MM.1S (cell line): ENCODE measurements at places on chromosomes 7 and 10.

GRCh38 chr10:95810198-95810976 lies 54.4 kb downstream of the ENTPD1 start:
- H3K27ac ChIP-seq, result no peak overlapping the region
- H3K36me3 ChIP-seq, result no peaks in the 10 kb centered on the region
- no peak for DNase-seq

- H3K27me3 ChIP-seq, result no peaks in the 10 kb centered on the region
- H3K36me3 ChIP-seq, result no peaks in the 10 kb centered on the region
- DNase-seq, result no peak
- peaks cover 10% of the 10 kb centered on the region for H3K4me1 ChIP-seq
Observed at GRCh38 chr10:12602521-12602920, 253.2 kb downstream of the CAMK1D start.

DNA sequence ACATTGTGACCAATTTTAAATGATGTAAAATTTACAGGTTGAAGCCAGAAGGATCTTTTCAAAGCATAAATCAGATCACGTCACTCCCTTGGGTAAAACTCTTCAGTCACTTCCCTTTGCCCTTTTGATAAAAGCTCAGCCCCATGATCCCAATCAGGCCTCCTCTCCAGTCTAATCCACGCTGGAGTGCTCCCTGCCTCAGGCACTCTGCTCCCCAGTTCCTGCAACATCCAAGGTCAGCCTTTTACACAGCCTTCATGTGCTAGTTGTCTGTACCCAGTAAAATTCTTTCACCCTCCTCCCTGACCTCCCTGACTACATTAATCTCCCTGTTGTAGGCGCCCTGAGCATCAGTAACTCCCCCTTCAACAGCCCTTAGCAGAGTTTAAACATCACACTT lies 14.1 kb downstream of the ELMO1 start:
- H3K4me1 ChIP-seq, result no peaks in the 10 kb centered on the region
- H3K4me3 ChIP-seq, result no peak overlapping the region
- H3K36me3 ChIP-seq, result no peaks in the 10 kb centered on the region
- H3K27me3 ChIP-seq, result no peaks in the 10 kb centered on the region
- no peak for DNase-seq

- H3K4me1 ChIP-seq, result peaks cover 40% of the 10 kb centered on the region
- H3K27me3 ChIP-seq, result no peaks in the 10 kb centered on the region
- no peaks in the 10 kb centered on the region for H3K36me3 ChIP-seq
- peak; percentile 100 for DNase-seq
- H3K4me3 ChIP-seq, result peak overlapping the region; percentile 34
- H3K27ac ChIP-seq, result peak overlapping the region; percentile 94
Observed at GRCh38 chr7:106346678-106347217, 62.0 kb upstream of the NAMPT start.

DNA sequence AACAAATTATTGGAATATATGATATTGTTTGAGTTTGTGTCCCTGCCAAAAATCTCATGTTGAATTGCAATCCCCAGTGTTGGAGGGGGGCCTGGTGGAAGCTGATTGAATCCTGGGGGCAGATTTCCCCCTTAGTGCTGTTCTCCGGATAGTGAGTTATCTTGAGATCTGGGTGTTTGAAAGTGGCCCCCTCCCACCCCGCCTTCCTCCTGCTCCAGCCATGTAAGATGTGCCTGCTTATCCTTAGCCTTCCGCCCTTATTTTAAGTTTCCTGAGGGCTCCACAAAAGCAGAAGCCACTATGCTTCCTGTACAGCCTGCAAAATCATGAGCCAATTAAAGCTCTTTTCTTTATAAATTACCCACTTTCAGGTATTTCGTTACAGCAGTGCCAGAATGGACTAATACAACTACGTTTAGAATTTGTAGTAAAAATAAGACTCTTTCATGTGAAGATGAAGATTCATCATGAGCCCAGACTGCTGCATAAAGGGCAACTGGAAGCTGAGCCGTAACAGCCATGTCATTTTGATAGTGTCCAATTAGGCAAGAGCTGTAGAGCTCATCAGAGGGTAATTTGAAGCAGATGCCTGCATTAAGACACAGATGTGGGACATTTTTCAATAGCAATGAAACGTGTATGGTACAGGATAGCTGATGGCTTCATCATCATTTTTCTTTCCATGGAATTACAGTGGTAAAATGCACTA lies 1007.2 kb downstream of the REEP3 start:
- no peak overlapping the region for H3K4me3 ChIP-seq
- DNase-seq, result no peak
- no peaks in the 10 kb centered on the region for H3K4me1 ChIP-seq
- no peaks in the 10 kb centered on the region for H3K36me3 ChIP-seq

GRCh38 chr10:103949728-103950127 lies 17.2 kb upstream of the SLK start:
- DNase-seq, result no peak
- H3K27ac ChIP-seq, result no peak overlapping the region
- H3K27me3 ChIP-seq, result no peaks in the 10 kb centered on the region
- no peak overlapping the region for H3K4me3 ChIP-seq
- no peaks in the 10 kb centered on the region for H3K36me3 ChIP-seq

GRCh38 chr7:155871211-155871610 lies 58.9 kb upstream of the SHH start:
- H3K27ac ChIP-seq, result no peak overlapping the region
- H3K36me3 ChIP-seq, result no peaks in the 10 kb centered on the region
- peaks cover 78% of the 10 kb centered on the region for H3K27me3 ChIP-seq
- no peak overlapping the region for H3K4me3 ChIP-seq
- no peaks in the 10 kb centered on the region for H3K4me1 ChIP-seq
- no peak for DNase-seq

DNA sequence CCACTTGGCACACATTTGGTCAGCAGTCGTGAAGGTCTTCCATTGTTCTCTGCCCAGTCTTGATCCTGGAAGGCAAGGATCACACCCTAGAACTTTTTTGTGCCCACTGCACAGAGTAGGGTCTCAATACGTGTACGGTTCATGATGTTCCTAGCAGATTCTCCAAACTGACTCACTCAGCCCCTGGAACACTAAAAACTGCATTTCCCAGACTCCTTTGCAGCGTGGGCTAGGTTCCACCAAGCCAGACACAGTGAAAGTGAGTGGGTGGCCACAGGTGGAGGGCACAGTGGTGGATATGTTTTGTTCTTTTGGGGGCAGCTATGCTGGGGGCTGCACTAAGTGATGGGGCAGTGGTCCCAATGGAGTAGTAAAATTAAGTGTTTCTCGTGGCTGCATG lies 1.5 kb upstream of the LHPP start:
- 0 out of 2 replicates have a peak, but pooled peaks cover 3% of the 10 kb centered on the region for H3K4me1 ChIP-seq
- H3K36me3 ChIP-seq, result no peaks in the 10 kb centered on the region
- H3K4me3 ChIP-seq, result no peak overlapping the region
- H3K27me3 ChIP-seq, result peaks cover 6% of the 10 kb centered on the region; the same call in 1 of the 2 replicates
- no peak for DNase-seq
- no peak overlapping the region for H3K27ac ChIP-seq

GRCh38 chr7:155713384-155713783 lies 68.9 kb downstream of the RBM33 start:
- no peaks in the 10 kb centered on the region for H3K27me3 ChIP-seq
- H3K4me1 ChIP-seq, result no peaks in the 10 kb centered on the region
- H3K36me3 ChIP-seq, result peaks cover 9% of the 10 kb centered on the region
- DNase-seq, result no peak
- no peak overlapping the region for H3K27ac ChIP-seq

DNA sequence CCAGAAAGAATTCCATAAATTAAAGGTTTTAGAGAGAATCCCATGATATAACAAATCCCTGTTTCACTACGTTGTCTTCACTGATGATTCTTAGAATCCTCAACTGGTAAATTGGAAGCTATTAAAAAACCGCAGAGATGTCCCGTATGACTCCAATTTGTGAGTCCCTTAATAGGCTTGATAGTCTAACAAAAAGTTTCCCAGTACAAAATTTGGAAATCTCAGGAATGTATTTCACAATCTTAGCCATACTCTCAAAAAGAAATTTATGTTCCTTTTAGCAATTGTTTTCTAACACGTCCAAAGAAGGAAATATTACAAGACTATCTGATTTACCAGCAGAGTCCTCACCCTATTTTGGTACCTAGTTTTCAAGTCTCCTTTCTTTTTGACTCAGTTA lies 2.5 kb downstream of the TES start:
- no peaks in the 10 kb centered on the region; the same call in 1 of the 2 replicates for H3K36me3 ChIP-seq
- no peak overlapping the region for H3K27ac ChIP-seq
- H3K4me1 ChIP-seq, result peaks cover 19% of the 10 kb centered on the region; the same call in 1 of the 2 replicates
- no peaks in the 10 kb centered on the region for H3K27me3 ChIP-seq
- DNase-seq, result no peak

DNA sequence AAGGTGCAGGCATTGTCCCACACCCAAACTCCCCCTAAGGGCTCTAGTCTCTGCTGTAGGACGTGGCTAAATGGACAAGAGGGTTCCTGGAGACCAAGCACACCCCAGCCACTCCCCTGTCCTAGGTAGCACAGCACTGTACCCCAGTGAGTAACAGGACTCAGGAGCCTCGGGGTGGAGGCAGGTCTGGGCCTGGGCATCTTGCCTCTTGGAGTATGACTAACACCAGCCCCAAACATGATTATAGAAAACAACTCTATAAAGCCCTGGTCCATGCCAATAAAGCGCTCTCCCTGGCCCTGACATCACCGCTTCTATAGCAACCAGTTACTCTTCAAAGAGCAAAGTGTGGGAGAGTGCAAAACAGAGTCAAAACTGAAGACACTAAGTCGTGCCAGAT lies 195.0 kb downstream of the CALN1 start:
- H3K27me3 ChIP-seq, result no peaks in the 10 kb centered on the region
- no peaks in the 10 kb centered on the region for H3K36me3 ChIP-seq
- DNase-seq, result no peak
- no peak overlapping the region for H3K27ac ChIP-seq
- H3K4me1 ChIP-seq, result no peaks in the 10 kb centered on the region

DNA sequence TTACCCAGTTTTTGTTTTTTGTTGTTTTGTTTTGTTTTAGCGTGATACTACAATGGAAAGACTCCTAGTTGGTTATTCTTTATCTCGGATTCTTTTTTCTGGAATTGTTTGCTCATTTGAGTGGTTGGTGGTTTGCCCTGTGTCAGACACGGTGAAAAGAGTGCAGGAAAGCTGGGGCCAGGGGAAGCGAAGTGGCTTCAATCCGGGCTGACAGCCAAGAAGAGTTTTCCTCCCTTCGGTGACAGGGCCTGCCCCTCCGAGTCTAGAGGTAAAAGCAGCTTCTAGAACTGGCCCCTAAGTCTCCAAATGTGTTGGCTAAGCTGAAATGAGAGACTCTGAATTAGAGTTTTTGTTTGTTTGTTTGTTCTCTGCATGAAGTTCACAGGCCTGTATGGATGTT lies 5.7 kb upstream of the AP5Z1 start:
- no peaks in the 10 kb centered on the region for H3K27me3 ChIP-seq
- no peak overlapping the region for H3K27ac ChIP-seq
- peaks cover 6% of the 10 kb centered on the region; the same call in 1 of the 2 replicates for H3K4me1 ChIP-seq
- no peak overlapping the region for H3K4me3 ChIP-seq
- no peaks in the 10 kb centered on the region for H3K36me3 ChIP-seq

DNA sequence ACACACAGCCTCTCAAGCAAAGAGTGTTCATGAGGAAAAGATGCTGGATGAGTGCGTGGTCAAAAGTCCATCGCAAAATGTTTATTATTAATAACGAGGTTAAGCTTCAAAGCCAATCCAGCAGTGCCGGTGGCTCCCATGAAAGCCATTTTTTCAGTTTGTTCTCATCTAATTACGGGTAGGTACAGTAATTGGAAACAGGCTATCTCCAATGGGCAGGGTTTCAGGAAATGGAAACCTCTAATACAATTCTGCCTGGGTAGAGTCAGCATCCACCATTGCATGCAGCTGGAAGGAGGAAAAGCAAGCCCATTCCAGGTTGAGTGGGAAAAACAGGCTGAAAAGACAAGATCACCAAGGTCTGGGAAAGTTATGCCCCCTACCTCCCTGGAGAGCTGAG lies 57.4 kb downstream of the GPAM start:
- no peaks in the 10 kb centered on the region for H3K27me3 ChIP-seq
- H3K4me1 ChIP-seq, result no peaks in the 10 kb centered on the region

DNA sequence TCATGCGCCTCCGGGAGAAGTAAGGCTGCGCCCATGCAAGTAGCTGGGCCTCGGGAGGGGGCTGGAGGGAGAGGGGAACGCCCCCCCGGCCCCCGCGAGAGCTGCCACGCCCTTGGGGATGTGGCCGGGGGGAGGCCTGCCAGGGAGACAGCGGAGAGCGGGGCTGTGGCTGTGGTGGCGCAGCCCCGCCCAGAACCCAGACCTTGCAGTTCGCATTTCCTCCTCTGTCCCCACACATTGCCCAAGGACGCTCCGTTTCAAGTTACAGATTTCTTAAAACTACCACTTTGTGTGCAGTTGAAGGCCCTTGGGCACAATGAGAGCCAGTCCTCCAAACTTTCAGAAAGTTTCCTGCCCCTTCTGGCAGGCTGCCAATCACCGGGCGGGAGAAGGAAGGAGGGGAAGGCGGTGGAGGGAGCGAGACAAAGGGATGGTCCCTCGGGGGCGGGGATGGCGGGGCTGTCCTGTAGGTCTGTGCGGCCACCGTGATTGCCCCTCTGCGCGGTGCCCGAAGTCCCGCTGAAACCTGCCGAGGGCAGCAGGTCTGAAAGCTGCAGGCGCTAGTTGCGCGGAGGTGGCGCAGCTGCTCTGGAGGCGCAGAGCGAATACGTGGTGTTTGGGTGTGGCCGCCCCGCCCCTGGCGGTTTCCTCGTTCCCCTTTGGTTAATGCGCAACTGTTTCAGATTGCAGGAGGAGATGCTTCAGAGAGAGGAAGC lies 2.1 kb downstream of the VIM start:
- H3K4me3 ChIP-seq, result peak overlapping the region; percentile 69
- 0 out of 2 replicates have a peak, but pooled peaks cover 6% of the 10 kb centered on the region for H3K36me3 ChIP-seq
- DNase-seq, result peak; percentile 93
- H3K4me1 ChIP-seq, result peaks cover 24% of the 10 kb centered on the region
- peak overlapping the region; percentile 97 for H3K27ac ChIP-seq
- no peaks in the 10 kb centered on the region for H3K27me3 ChIP-seq
